CD8-positive, alpha-beta T cell (primary cell): ENCODE measurements at places on chromosomes 13 and 19.

DNA sequence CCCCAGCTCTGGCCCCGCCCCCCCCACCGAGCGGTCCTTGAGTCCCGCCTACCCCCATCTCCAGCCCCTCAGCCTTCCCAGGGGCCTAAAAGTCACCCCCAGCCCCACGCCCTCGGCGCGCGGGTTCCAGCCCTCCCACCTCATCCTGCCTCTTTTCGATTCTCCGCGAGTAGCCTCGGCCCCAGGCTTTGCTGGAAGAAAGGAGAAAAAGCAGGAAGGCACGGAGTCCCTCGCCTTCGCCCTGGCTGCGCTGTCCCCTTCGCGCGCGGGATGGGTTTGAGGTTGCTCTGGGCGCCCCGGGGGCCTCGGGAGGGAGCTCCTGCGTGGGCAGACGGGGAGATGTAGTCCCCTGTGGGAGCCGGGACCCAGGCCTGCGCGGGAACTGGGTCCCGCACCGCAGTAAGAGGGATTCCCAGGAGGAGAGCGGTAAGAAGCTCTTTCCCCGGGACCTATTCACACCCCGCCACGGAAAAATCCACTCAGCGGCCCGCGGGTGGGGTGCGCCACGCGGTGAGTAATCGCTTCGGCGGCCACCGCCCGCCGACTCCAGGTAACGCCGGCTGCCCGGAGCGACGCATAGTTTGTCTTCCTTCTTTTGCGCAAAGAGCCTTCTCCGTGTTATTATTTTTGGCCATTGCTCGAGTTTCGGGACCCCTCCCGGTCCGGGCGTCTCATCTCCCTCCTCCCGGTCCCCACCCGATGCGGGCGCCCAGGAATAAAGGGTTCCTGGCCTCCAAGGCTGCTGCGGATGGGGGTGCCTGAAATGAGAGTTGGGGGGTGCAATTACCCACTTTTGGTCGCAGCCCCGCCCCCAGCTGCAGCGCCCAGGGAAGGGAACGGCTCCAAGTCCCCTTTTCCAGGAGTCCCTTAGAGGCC lies 865 bp upstream of the CRLF1 start:
- DNase-seq = no peak

DNA sequence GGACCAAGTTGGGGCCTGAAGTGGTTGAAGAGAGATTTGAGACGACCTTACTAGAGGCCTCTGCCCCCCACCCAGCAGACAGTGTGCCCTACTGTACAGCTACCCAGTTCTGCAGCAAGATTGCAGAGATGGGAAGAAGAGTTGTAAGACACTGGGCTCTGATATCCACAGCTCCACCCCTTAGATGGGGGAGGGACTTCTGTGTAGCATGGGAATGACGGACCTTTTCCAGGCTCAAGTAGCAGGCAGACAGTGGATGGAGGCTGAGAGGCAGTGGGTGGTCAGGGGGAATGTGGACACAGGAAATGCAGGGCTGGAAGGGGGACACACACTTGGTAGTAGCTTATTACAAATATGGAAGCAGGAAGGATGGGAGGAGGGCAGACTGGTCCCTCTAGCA lies 13.0 kb downstream of the LRFN3 start:
- no peak for DNase-seq

- no peak for DNase-seq
Observed at GRCh38 chr13:97889803-97890202, 63.7 kb upstream of the IPO5 start.

- DNase-seq = no peak
Observed at GRCh38 chr13:59834801-59835200, 328.9 kb downstream of the DIAPH3 start.

- no peak for DNase-seq
Observed at GRCh38 chr19:2201473-2202148, 34.5 kb downstream of the PLEKHJ1 start.

DNA sequence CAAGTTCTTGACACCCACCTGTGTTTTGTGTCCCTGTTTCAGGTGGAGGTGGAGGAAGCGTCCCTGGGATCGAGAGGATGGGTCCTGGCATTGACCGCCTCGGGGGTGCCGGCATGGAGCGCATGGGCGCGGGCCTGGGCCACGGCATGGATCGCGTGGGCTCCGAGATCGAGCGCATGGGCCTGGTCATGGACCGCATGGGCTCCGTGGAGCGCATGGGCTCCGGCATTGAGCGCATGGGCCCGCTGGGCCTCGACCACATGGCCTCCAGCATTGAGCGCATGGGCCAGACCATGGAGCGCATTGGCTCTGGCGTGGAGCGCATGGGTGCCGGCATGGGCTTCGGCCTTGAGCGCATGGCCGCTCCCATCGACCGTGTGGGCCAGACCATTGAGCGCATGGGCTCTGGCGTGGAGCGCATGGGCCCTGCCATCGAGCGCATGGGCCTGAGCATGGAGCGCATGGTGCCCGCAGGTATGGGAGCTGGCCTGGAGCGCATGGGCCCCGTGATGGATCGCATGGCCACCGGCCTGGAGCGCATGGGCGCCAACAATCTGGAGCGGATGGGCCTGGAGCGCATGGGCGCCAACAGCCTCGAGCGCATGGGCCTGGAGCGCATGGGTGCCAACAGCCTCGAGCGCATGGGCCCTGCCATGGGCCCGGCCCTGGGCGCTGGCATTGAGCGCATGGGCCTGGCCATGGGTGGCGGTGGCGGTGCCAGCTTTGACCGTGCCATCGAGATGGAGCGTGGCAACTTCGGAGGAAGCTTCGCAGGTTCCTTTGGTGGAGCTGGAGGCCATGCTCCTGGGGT lies 16.7 kb downstream of the PRAM1 start:
- no peak for DNase-seq

GRCh38 chr13:45598597-45598996 lies 16.9 kb downstream of the ERICH6B start:
- DNase-seq = no peak

DNA sequence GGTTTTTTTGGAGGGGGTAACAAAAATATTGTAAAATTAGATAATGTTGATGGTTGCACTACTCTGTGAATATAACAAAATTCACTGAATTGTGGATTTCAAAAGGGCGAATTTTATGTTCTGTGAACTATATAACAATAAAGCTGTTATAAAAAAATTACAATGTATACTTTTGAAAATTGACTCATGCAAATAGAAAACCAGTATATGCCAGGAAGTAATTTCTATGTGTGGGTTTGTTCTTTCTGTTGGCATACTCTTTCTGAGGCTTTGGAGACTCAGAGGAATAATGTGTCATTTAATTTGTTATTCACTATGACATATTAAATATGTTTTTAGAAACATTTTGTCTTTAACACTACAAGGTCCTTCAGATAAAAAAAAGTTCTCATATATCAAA lies 310.1 kb downstream of the GPC5 start:
- no peak for DNase-seq

GRCh38 chr13:25190771-25191170 lies 18.7 kb upstream of the AMER2 start:
- no peak for DNase-seq

- peak; percentile 85 for DNase-seq
Observed at GRCh38 chr19:33177417-33177979, 16.6 kb upstream of the LRP3 start.

- DNase-seq = no peak
Observed at GRCh38 chr13:51420681-51421490, 31.9 kb downstream of the INTS6 start.

GRCh38 chr19:34259367-34260095 lies 5.2 kb downstream of the GARRE1 start:
- DNase-seq = no peak

- DNase-seq = no peak
Observed at GRCh38 chr13:97403893-97404750, 29.8 kb upstream of the RAP2A start.

DNA sequence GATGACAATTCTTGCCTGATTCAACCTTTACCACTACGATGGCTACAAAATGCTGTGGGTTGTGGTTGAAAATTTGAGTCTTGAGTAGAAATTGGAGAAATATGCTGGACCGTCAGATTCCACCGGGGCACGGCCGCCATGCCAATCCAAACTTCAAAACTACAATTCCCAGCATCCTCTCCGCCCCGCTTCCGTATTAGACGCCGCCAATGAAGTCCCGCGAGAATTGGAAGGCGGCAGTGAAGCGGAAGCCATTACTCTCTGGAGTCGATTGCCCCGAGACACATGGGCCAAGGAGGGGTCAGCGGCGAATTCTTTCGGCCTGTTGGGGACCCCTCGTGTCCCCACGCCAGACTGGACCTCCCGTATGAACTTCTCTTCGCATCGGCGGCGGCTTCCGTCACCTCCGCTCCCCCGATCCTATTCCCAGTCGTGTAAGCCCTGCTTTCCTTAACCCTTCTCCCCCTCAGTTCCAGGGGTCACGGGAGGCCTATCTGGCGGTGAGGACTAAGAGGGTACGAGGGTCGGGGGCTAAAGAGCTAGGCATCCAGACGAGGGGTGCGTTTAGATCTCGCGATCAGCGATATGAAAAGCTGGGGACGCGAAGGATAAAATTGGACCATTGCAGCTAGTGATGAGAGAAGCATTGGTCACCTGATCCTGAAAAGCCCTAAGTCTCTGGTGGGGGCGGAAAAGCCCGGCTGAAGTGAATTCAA lies at the start of gene ZNF317:
Gene ZNF317, plus strand, starts transcription at position 239 of the 716 bp plus-strand sequence. CDS start 15,620 bp downstream, outside the sequence.
- DNase-seq = peak; percentile 81

GRCh38 chr19:8262431-8262830 lies 45.7 kb downstream of the CD320 start:
- no peak for DNase-seq

GRCh38 chr19:34794066-34794960 lies 21.3 kb upstream of the ZNF599 start:
- DNase-seq = no peak

GRCh38 chr13:32845952-32846950 lies 170.0 kb upstream of the KL start:
- no peak for DNase-seq

- no peak for DNase-seq
Observed at GRCh38 chr13:79401259-79402070, 4.6 kb downstream of the RBM26 start.

DNA sequence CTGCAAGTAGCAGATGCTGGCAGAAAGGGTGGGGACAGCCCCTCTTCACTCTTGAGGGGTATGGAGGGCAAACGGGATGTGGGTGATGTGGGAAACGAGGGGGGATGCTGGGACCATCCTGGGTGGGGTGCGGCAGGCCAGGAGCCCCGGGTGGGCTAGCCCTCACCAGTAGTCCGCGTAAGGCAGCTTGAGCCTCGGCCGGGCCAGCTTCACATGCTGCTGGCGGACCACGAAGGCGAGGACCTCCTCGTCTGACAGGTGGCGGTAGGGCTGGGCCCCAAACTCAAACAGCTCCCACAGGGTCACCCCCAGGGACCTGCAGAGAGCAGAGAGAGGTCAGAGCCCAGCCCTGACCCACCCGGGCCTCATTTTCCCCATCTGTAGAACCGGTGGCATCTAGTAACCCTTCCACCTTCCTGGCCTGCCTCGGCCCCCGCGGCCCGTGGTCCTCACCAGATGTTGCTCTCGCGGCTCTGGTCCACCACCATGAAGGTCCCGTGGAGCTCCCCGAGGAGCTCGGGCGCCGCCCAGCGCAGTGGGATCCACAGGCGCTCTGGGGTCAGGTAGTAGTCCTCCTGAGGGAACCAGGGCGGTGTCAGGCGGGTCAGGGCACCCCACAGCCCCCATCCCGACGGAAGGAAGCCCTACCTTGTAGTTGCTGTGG lies 10.7 kb downstream of the LMTK3 start:
- DNase-seq = no peak

DNA sequence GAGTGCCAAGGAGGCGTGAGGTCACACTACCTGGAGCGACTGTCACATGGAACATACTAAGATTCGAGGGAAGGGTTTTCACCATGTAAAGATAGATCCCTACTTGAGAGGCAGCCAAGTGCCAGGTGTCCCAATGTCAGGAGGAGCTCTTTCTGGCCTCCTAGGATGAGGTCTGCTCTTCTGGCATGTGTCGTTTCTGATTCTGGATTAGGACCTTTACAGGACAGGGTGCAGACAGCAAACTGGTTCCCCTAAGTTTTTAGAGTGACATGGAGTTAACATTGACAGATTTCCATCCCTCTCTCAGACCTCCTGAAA lies 75.3 kb downstream of the ZNF536 start:
- DNase-seq = no peak

- DNase-seq = no peak
Observed at GRCh38 chr13:25915840-25916518, 135.8 kb downstream of the SHISA2 start.

- no peak for DNase-seq
Observed at GRCh38 chr19:6531956-6532243, 1.1 kb downstream of the TNFSF9 start.

DNA sequence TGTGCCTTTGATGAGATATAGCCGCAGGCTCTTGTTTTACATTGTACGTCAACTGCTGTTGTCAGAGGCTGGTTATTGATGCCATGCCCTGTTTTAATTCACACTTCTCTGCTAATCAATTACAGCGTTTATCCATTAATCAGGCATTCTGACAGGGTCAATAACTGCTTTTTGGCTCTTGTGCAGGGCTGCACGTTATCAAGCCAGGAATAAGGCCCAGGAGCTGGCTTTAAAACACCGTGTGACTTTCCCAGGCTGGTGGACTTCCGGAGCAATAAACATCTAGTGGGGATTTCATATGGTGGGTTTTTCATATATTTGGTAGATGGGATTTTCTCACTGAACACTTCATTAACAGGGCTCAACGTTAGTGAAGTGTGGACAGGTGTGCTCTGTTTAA lies 221.7 kb downstream of the TM9SF2 start:
- no peak for DNase-seq

DNA sequence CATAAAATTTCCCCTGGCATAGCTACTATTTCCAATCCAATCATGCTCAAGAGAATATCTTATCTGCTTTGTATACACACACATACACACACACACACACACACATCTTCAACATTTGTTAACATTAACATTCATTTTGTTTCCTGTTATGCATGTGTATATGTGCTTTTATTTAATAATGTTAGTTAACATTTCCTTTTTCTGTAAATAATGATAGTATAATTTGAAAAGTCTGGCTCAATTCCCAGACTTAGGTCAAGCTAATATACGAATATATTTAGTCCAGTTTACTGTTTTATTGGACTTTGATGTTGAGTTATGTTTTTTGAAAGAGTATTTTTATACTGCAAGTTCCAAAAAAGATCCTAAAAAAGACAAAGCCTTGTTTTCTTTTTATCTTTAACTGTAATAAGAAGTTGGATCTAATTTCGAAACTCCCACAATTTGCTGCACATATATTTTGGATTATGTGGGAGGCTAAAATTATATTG lies 1072.4 kb downstream of the EFNB2 start:
- no peak for DNase-seq

DNA sequence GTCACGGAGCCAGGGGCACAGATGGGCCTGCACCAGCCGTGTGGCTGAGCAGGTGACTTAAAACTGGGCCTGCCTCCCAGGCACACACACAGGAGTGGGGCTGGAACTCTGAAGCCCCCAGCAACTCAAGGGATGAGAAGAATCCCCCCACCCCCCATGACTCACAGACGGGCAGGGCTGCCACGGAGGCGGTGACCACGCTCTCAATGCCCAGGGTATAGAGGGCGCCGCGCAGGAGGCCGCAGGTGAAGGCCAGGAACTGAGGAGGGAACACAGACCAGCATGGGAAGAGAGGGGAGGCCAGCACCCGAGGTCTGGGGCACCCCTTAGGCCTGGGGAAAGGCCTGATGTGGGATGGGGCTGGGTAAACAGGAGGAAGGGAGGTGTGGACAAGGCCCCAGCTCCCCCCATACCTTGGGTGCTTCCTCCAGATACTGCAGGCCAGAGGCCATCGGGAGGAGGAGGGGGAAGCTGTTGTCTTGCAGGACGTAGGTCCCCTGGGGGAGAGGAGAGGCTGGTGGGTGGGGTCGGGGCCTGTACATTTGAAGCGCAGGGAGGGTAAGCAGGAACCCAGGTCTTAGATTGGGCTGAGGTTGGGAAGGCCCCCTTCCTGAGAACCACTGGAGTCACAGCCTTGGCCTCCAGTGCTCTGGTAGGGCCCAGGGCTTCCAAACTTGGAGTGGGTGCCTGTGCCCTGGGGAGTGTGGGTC lies 3.1 kb upstream of the NKPD1 start:
- DNase-seq = no peak
